ENCODE measurements at places on chromosomes 5 and 9. TPM values are rescaled to one million over a fixed set of nuclear protein-coding genes. Genes with fewer than 3 reads are reported as not detected.

The NIM1K gene
- not detected for total RNA-seq

The PRSS3 gene
- total RNA-seq: 10.7 TPM

The AQP7 gene
- total RNA-seq: 3.7 TPM

The C5orf52 gene
- total RNA-seq: not detected

The MZB1 gene
- not detected for total RNA-seq

The PLAC8L1 gene
- 0.80 TPM for total RNA-seq

The LECT2 gene
- not detected for total RNA-seq

DNA sequence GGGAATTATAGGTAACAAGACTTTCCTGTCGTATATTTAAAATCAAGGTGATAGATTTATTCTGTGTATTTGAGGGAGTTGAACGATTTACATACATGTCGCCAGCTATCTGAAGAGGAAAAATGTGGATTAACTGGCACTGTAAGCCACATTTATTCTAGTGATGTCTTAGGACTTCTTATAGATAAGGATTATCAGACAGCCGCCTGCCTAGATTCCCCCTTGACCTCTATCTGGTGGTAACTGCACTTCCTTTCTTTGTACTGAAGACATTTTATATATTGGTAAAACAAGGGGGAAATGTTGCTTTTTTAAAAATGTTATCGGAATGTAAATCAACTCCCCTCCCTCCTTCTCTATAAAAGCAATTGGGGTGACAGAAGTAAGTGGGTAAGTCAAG is 39.3 kb upstream of the F2RL2 start:
- DNase-seq: no peak

- no peak for DNase-seq
Observed at GRCh38 chr5:3153226-3153858, 401.9 kb upstream of the IRX2 start.

- no peak for DNase-seq
Observed at GRCh38 chr9:19137282-19137681, 10.0 kb upstream of the PLIN2 start.

DNA sequence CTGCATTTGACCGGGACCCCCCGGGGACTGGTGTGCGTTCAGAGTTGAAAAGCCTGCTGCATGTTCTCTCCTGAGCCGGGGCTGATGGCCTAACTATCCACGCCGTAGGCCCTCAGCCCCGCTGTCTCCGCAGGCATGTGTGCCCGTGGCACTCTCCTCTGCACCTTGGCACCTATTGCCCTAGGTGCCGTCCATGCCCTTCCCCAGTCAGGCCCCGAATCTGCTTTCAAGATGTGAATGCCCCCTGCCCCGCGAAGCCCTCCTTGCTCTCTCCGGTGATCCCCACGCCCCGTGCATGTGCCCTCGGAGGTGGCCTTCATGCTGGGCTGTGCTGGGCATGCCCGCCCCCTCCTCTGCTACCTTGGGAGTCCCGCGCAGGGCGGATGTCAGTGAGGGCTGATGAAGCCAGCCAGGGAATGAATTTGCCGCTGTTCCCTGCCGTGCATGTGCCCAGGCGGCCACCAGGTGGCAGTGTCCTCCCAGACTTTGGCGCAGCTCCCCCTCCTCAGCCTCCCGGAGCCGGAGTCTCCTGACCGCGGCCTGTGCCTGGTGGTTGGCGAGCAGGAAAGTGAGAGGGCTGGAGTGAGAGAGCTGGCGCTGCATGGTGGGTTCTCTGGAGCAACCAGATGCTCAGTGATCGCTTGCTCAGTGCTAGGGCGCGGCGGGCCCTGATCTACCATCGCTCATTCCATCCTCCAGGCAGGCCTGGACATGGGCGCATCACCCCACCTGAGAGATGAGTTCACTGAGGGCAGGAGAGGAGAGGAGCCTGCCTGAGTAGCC is 112.9 kb upstream of the LMX1B start:
- peak; percentile 52 for DNase-seq

- DNase-seq: no peak
Observed at GRCh38 chr9:104774132-104774531, 10.2 kb downstream of the NIPSNAP3B start.

DNA sequence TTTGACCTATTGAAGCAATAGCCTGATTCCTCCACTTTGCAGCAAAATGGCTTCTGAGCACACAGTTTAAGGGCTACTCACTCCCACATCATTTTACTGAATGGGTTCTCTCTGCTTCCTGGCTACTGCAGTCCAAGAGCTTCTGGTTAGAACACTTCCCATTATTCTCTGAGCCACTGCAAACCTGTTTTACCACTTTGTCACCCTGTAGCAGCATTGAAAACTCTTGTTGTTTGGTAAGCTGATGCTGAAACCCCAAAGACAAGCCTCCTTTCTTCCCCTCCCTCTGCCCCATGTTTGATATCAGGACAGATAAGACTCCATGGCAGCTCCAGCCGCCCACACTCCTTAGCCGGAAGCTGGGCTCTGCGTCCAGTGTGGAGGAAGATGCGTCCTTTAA is 84.4 kb upstream of the RARS1 start:
- no peak for DNase-seq

DNA sequence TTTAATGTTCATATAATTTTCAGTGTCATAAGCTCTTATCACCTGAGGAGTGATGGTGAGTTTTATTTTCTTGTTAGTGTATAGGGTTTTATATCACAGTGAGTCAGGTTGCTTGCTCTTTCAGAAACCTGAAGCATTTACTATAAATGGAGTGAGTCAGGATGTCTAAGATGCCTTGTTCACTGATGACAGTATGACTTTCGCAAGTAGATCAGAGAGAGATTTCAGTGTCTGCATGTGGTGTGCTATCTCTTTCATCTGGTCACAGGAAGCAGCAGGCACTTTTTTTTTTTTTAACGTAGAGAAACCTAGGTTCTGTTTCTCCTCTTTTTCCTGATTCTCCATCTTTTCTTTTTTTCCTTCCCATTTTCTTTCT is 237.1 kb downstream of the DMRTA1 start:
- DNase-seq: no peak

GRCh38 chr5:56807679-56808078 is 7.7 kb upstream of the MAP3K1 start:
- no peak for DNase-seq

GRCh38 chr9:92944921-92945320 is 2.4 kb upstream of the FGD3 start:
- DNase-seq: no peak

DNA sequence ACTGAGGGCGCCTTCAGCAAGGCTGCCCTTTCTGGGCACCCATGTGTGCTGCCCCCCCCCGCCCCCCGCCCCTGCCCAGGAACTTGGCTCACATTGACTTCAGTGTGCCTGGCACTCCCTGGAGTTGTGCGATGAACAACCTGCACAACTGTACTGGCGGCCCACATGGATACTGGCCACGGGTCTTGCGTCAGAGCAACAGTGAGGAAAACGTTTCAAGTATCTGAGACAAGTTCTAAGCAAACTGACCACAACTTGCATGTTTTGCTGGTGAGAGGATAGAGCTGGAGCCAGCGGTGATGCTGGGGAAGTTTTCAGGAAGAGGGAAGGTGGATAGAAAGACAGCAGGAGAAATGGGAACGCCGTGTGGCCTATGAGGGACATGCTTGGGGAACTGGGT is 45.4 kb downstream of the HABP4 start:
- DNase-seq: no peak

GRCh38 chr5:139863361-139863760 is 67.8 kb downstream of the PSD2 start:
- DNase-seq: no peak

DNA sequence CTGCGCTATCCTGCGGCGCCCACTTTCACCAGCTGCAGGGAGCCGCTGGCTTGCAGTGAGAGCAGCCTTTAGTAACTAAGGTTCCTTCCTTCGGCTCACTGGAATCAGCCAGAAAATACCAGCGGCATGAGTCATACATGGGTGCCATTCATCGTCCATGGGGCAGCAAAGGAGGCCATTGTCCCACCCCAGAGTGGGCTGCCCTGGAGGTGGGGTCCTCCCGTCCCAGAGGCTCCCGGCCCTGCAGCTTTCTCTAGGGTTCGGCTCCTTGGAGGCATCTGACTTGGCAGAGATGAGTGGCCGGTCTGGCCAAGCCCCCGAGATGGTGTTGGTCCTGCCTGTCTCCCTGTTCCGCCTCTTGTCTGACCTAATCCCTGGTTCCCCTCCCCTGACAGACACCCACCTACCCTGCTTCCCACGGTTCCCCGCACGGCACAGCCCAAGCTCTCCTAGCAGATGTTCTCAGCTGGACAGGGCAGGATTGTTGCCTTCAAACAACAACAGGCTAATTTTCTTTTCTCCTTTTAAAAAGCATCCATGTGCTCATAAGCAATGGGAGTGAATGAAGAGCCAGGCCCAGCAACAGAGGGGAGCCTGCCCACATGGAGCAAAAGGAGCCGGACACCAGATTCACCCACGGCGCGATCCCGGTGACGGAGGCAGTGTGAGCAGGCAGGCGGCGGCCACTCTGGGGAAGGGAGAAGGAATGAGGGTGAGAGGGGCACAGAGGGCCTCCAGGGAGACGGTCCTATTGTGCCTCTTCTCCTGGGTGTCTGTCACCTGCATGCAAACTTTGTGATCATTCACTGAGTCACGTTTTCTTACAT is 97.0 kb upstream of the COL5A1 start:
- peak; percentile 29 for DNase-seq

Data from endothelial cell of umbilical vein (primary cell).